Fibroblast of villous mesenchyme (primary cell): ENCODE measurements at places on chromosomes 2 and 18. TPM values are rescaled to one million over a fixed set of nuclear protein-coding genes. Genes with fewer than 3 reads are reported as not detected.

- DNase-seq = no peak
These were observed 770 bp downstream of the ZNF396 start for GRCh38 chr18:35376393-35376741.

DNA sequence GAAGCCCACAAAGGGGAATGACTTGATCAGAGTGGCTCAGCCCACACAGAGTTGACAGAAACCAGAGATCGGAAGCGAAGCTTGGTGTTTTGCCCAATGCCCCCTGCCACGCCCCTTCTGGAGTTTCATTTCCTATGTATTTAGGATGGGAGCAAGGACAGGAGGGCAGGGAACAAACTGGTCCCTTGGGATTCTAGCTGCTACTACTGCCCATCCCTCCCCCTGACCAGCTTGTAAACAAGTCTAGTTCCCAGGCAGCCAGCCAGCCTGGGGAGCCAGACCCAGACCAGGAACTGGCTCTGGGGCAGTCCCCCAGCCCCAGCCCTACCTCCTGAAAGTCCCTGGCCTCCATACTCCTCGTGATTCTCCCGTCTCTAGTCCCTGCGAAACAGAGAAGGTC, 8.3 kb downstream of the WNT6 start:
- DNase-seq = peak; percentile 21

- DNase-seq = no peak
These were observed 75.1 kb upstream of the MAP4K4 start for GRCh38 chr2:101622210-101623030.

DNA sequence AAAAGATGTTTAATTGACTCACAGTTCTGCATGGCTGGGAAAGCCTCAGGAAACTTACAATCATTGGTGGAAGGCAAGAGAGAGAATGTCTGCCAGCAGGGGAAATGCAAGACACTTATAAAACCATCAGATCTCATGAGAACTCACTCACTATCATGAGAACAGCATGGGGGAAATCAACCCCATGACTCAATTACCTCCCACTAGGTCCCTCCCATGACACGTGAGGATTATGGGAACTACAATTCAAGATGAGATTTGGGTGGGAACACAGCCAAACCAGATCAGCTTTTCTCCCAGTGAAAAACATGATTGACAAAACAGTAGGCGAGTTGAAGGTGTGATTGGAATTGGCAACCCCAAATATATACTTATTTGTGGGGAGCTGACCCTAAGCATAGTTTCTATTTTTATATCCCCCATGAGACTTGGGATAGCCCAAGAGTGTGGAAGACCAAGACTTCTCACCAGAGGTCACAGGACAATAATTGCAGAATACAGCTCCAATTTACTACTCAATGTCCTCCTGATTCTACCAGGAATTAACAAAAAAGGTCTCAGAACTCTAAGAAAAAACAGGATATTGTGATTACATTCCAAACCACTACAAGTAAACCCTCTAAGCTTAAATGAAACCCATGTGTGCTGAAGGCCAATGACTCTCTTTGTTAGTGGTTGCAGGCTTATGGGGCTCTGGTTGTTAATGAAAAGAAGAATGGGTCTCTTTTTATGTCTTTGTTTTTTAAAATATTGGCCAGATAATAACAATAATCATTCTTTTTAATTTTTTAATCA, 96.1 kb upstream of the PIK3C3 start:
- no peak for DNase-seq

DNA sequence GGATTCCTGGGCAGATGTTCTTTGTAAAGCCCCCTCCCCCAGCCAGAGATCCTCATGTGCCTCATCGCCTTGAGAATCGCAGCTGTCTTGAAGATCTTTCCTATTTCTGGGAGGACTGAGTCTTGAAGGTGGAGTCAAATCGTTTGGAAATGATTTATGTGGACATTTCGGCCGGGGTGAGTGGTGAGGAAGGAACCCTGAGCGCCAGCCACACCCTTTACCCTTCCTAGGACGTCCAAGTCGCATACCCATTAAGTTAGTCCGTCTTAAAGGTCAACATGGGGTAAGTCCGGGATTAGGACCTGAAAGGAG, 84.9 kb upstream of the ZCCHC2 start:
- DNase-seq = peak; percentile 37

- DNase-seq = no peak
These were observed 27.6 kb downstream of the SLC1A4 start for GRCh38 chr2:65016789-65017188.

GRCh38 chr2:20439503-20439902, 7.4 kb upstream of the RHOB start:
- DNase-seq = no peak

DNA sequence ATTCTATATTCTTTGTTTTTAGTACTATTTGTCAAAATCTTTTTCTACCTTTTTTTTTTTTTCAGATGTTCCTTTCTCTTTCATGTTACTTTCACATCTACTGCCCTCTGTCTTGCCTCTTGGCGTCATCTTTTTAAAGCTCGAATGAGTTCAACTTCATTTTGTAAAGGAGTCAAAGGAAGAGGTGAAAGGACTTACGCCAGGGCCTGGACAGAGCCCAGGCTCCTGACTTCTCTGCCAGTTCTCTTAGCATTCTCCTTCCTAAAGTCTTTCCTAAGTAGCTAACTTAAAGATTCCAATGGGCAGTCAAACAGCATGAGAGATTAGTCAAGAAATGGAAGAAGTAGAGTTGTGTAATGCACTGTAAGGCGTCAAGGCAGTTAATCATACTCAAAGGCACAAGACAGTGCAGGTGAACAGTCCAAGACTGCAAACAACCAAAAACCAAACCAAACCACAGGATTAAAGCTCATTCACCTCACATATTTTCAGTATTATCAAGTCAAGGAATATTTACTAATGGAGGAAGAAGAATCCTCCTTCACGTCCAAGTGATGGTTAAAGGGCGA, 301.7 kb downstream of the TCF4 start:
- DNase-seq = no peak

The CPS1 gene
- total RNA-seq = 19.3 and 21.6 TPM in 2 replicates

The HOXD13 gene
- total RNA-seq = 0.43 TPM in 1 of 2 replicates, not detected in the other

DNA sequence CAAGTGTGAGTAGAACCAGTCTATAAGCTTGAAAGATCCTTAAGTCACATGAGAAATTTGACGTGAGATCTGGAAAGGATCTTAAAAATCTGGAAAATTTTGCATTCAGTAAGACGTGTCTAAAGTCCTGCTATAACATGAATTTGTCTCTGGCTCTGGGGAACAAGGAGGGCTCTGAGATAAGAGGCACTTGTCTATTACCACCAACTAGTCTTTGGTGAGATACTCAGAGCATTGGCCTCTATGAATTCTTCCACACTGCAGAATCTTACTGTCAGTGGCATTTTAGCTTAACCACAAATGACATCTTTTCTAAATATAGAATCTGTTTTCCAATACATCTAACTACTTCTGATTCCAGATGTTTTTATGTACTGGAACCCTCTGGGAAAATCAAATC, 1504.5 kb downstream of the DPP10 start:
- no peak for DNase-seq

The KIAA2012 gene
- total RNA-seq = under 0.01 TPM in 2 replicates

DNA sequence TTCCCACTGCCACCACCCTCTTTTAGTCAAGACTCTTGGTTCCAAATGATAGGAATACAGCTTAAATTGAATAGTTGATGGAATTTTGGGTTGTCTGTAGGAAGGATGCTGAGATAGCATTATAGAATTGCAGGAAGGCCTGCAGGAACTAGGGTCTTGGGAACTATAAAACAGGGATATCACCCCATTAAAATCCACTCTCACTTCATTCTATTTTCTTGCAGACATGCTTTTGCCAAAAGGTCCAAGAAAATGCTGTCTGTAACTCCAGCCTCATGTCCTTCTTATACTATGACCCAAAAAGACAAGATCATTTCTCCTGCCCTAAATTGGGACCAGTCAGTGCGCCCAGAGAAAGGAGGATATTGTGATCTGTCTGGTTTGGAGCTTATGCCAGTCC, 89.1 kb downstream of the COMMD1 start:
- no peak for DNase-seq

DNA sequence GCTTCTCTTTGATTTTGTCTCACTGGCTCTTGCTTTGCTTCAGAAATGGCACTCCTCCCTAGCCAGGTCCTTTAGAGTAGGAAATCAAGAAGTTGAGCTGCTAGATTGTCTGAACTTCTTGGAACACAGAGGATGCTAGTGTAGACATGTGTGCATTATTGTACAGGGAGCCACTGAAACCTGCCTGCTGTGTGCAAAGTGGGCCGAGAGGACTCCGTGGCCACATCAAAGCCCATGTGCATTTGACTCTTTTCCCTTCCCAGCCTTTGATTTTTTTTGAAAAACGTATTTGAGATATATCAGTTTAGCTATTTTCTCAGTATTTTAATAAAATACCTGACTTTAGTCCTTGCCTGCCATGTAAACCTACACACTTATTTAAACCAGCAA, 83.1 kb downstream of the TMEM247 start:
- DNase-seq = no peak

DNA sequence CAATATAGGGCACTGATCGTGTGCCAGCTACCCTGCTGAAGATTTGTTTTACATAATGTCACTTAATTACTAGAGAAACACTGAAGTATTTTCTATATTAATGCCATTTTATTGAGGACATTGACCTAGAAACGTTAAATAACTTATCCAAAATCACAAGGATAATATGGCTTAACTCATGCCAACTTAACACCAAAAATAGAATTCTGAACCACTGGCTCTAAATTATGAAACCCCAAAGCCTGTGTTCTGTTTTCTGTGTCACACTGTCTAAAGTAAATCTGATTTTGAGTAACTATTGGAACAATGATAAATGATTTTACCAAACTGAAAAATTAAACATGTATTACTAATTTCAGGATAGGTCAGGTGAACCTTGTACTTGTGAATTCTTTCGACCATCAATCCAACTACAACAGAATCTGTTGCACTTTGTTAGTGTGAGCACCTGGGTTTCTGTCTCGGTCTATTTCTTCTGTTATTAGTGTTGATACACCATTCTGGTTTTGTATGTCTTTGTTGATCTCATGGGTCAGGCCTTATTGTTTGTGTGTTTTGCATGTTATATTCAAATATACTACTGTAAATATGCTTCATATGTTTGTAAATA, 48.2 kb upstream of the CCDC141 start:
- DNase-seq = no peak

DNA sequence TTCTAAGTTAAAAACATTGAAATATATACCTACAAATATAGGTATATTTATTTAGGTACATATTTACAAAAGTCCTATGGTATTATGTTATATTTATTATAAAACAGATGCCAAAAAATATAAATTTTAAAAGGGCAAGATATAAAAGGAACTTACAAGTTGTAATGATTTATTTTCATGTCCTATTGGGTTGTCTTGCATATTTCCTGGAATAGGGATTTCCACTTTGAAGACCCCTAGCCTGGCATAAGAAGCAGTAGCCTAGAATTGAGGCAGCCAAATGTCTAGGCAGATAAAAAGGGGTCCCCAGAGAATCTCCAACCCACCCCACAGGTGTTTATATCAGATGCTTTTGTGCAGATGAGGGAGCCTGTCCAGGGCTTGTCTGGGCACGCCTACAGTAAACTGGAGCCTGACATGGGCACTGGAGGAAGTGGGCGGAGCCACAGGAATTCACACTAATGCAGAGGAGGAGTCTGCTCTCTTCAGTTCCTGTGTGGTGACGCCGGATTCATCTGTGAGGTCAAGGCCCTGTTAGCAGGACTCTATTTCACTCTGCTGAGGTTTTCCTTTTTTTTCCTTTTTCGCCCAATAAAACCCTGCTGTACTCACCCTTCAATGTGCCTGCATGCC, 1088.9 kb upstream of the PIK3C3 start:
- DNase-seq = no peak

- DNase-seq = no peak
These were observed 140.1 kb downstream of the EXOC6B start for GRCh38 chr2:72685638-72686213.

- DNase-seq = no peak
These were observed 7.1 kb downstream of the GBX2 start for GRCh38 chr2:236161082-236161462.

The TMEM182 gene
- total RNA-seq = 0.97 and 1.3 TPM in 2 replicates

The IKZF2 gene
- total RNA-seq = 4.2 and 15.1 TPM in 2 replicates

The REEP1 gene
- under 0.01 TPM in 1 of 2 replicates, not detected in the other for total RNA-seq

GRCh38 chr2:160561551-160562295, 68.1 kb upstream of the RBMS1 start:
- peak; percentile 45 for DNase-seq

The GPR35 gene
- total RNA-seq = 0.32 and 0.43 TPM in 2 replicates
